CD4-positive, alpha-beta T cell (primary cell): ENCODE measurements at places on chromosomes 5 and 9.

GRCh38 chr9:111237447-111237846, 92.6 kb downstream of the OR2K2 start:
- no peak for DNase-seq

DNA sequence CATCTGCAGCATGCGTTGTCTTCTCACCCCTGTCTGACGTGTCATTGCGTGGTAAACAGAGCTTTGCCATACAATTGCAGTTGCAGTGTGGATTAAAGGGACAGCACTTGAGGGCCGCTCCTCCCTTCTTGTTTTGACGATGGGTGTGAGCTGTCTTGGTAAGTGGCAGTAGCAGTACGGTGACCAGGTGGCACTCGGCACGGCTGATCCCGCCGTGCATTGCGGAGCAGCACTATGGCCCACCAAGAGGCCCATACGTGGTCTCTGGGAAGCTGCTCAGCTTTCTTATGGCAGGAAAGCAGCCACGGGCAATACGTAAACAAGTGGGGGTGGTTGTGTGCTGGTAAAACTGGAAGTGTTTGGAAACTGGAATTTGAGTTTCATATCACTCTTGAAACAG, 25.1 kb downstream of the EHMT1 start:
- DNase-seq, result no peak

DNA sequence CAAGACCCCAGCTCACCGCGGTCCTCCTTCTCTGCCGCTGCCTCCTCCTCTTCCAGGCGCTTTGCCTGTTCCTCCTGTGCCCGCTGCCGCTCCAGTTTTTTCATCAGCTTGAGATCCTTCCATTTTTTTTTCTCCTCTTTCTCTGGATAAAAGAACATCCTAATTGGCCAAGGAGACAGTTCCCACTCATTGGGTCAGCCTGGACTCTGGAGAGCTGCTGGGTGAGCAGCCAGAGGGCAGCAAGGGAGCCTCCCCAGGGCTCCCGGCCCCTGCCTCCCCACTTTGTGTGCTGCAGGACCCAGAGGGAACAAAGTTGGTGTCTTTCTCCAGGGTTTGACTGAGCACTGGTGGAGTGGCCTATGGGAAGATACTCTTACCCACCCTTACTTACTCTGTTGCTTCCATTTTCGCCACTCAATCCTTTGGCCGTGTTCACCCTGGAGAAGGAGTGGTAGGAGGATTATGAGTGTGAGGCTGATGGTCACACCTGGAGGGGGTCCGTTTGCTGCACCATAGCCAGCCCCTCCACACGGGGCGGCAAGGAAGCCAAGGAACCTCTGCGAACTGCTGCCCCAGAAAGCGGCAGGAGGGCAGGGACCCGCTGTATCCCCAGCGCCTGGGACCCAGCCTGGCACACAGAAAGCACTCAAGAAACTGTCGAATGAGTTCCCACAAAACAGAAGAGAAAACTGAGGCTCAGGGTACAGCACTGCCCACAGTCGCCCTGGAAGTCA, 708 bp downstream of the SPOUT1 start:
- no peak for DNase-seq

DNA sequence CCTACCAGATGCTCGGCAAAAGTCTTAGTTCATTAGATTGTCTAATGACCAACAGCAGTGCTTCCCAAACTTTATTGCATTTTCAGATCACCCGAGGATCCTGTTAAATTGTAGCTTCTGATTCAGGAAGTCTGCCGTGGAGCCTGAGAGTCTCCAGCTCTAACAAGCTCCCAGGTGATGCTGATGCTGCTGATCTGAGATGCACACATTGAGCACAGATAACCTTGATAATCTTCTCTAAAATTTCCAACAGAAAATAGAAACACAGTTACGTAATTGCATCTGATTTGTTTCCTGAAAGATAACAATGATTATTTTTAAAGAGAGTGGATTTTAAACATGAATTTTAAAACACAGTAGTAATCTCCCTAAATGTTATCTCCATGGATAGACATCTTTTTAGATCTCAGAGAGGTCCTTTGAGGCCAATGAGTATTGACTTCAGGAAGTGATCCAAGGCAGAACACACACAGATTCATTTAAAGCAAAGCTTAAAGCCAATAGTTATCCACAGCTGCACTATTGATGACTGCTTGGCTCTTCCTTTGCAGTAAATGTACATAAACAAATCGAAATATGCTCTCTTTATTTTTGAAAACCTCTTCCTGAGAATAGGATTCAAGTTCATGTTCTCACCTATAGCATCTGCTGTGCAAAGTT, 122.8 kb upstream of the TNPO1 start:
- no peak for DNase-seq

- no peak for DNase-seq
Observed at GRCh38 chr5:751496-751895, 33.0 kb downstream of the ZDHHC11B start.

GRCh38 chr9:36892279-36892678, 141.8 kb downstream of the PAX5 start:
- no peak for DNase-seq

GRCh38 chr9:2824054-2824453, 19.8 kb downstream of the PUM3 start:
- no peak for DNase-seq

DNA sequence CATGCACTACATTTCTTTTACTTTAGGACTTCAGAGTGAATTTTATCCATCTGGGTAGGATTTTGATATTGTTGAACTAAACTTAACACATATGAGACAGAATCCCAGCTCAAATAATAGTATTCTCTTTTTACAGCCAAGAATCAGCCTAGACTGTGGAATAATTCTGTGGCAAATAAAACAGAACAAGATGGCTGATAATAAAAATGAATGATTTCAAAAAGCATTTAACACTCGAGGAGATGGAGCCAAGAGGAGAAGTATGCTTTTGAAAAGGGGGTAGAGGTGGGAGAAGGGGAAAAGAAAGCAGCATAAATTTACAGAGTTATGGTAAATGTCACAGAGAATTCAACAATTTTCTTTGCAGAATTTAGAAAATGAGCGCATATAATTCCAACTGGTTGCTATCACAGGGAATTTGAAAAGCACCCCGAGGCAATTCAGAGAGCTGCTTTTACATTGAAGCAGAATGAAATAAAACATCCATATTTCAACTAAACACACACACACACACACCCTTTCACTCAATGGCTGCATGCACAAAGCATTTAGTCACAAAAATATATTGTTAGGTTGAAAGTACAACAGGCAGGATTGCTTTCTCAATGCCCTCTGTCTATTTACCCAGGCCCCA, 60.2 kb upstream of the DMAC1 start:
- DNase-seq, result no peak

DNA sequence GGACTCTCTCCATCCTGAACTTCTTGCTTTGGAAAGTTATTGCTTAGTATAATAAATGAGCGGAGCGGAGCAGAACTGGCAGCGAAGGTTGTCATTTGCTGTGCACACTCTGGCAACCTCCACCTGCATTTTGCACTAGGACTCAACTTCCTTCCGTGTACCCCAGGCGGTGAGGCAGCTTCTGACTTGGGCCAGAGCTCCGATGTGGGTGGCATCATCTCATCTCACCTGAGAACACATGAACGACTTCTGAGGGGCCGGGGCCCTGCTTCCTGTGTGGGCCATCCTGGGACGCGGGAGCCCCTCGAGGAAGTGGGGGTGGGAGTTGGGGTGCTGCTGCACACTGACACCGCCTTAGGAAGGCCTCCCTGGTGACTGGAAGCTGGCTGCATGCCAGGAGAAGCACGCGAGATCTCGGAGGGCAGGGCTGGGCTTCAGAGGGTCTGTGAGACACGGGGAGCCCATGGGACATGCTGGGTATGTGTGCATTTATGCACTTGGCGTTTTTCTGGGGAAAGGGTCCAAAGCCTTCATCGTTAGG, 56.5 kb upstream of the COL5A1 start:
- no peak for DNase-seq

GRCh38 chr5:77172713-77173328, 37.7 kb upstream of the PDE8B start:
- no peak for DNase-seq

- no peak for DNase-seq
Observed at GRCh38 chr5:115377468-115378217, 81.2 kb upstream of the CCDC112 start.

DNA sequence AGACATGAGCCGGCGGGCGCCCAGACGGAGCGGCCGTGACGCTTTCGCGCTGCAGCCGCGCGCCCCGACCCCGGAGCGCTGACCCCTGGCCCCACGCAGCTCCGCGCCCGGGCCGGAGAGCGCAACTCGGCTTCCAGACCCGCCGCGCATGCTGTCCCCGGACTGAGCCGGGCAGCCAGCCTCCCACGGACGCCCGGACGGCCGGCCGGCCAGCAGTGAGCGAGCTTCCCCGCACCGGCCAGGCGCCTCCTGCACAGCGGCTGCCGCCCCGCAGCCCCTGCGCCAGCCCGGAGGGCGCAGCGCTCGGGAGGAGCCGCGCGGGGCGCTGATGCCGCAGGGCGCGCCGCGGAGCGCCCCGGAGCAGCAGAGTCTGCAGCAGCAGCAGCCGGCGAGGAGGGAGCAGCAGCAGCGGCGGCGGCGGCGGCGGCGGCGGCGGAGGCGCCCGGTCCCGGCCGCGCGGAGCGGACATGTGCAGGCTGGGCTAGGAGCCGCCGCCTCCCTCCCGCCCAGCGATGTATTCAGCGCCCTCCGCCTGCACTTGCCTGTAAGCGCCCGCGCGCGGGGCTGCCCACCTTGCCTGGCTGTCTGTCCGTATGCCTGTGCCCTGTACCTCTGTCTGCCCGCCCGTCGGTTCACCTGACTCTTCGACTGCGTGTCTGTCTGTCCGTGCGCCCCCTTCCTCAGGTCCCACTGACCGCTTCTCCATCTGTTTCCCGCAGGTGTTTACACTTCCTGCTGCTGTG, 412 bp downstream of the FGF18 start:
- peak; percentile 6 for DNase-seq

- DNase-seq, result no peak
Observed at GRCh38 chr9:115192835-115193525, 75.0 kb upstream of the TNC start.

DNA sequence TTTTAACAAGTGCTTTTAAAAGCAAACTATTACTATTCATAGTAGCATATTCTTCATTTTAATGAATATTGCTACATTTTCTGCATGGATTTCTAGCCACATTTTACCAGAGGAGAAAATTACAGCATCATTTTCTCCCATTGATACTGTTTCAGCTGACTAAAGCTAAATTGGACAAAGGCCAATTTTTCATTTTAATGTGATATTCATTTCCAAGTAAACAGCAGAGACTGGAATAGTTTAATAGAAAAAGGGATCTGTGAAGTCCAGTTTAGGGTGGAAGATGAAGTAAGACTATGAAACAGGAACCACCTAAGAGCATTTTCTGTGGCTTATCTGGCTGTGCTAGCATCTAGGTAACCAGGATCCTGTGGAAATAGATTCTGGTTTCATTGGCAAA, 128.1 kb downstream of the GIN1 start:
- no peak for DNase-seq

DNA sequence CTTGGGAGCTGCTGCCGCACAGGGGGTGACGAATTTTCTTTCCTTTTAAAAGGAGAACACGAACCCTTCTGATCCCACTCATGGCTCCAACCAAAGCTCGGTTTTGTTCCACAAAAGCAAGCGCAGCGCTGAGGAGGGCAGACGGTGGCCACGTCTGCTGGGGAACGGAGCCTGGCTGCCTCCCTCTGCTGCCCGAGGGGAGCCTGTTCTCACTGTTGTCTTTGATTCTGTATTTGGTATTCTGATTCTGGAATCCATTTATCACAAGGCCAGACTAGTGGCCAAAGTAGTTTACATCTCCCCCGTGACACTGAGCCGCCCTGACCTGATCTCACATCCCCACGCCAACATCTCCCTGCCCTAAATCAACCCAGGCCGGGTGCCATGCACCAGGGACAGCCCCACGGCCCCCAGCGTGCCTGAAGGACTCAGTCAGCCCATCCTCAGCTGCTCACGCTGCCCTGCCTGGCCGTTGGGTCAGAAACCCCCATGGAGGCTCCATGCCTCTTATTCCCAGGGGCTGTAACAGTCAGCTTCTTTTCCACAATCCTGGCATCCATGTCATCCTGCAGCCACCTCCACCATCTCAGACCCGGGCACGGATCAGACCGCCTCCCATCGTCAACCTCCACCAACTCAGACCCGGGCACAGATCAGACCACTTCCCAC, 6.7 kb upstream of the NSMF start:
- no peak for DNase-seq

GRCh38 chr5:84378420-84378819, 6.3 kb downstream of the EDIL3 start:
- no peak for DNase-seq

GRCh38 chr5:102294886-102295395, 1.1 kb downstream of the SLCO4C1 start:
- DNase-seq, result no peak

GRCh38 chr9:2486988-2487387, 134.6 kb upstream of the VLDLR start:
- DNase-seq, result no peak

GRCh38 chr5:157971571-157972216, 112.7 kb upstream of the CLINT1 start:
- DNase-seq, result no peak

GRCh38 chr5:84372066-84372695, 12.5 kb downstream of the EDIL3 start:
- DNase-seq, result no peak

GRCh38 chr5:141848744-141849414, 29.3 kb downstream of the PCDH1 start:
- DNase-seq, result no peak

- no peak for DNase-seq
Observed at GRCh38 chr5:40906351-40906751, 2.9 kb upstream of the C7 start.

GRCh38 chr5:36701085-36701698, 94.8 kb downstream of the SLC1A3 start:
- no peak for DNase-seq

DNA sequence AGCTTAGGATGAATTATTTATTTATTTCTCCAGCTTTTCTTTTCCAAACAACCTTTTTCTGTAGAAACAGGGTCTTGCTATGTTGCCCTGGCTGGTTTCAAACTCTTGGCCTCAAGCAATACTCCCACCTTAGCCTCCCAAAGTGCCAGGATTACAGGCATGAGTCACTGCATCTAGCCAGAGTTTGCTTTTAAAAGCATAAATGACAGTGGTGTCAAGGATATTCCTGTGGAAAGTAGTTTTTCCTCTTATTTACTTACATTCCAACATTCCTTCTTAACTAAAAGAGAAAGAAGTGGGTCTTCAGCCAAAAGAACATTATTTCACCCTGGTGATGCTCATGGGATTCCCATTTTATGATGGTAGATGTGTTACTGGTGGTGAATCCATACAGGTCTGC, 62.4 kb downstream of the GRIA1 start:
- DNase-seq, result no peak

DNA sequence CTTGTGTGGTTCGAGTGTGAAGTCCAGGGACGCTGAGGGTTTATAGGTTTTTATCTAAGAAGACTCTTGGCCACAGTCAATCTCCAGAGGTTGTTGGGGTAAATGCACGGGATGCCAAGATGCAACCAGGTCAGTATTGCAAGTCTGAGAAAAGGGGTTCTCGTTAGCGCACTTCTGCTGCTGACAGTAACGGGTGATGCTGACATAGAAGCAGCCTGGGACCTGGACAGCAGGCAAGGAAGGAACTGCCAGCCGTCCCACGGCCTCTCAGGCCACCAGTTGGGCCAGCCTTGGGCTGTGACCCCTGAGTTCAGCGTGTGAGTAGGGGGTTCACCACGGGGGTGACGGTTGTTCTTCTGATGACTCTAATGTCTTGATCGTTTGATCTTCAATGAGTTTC, 39.0 kb downstream of the TENT4A start:
- DNase-seq, result no peak
